ENCODE measurements at places on chromosomes 12 and 14.

GRCh38 chr14:33030386-33030785, 91.7 kb downstream of the NPAS3 start:
- no peak for DNase-seq

- DNase-seq: no peak
Measured at GRCh38 chr14:95123891-95124579, 33.3 kb downstream of the DICER1 start.

DNA sequence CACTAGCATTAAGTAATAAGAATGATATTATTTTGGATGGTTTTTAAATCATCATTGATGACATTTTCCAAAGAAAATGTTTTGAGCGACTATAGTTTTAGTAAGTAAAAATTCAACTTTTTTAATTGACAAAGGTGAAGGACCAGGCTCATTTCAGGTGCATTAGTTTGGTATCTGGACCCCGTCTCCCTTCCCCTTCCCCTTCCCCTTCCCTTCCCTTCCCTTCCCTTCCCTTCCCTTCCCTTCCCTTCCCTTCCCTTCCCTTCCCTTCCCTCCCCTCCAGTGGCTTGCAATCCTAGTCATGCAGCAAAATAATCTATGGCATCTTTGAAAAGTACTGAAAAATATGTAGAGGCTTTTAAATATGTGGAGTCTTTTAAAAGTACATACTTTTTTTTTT, 13.0 kb upstream of the SSPN start:
- no peak for DNase-seq

GRCh38 chr12:118625050-118625675, 248.8 kb downstream of the SUDS3 start:
- no peak for DNase-seq

GRCh38 chr14:72583316-72584272, 310.3 kb downstream of the DPF3 start:
- DNase-seq: no peak

DNA sequence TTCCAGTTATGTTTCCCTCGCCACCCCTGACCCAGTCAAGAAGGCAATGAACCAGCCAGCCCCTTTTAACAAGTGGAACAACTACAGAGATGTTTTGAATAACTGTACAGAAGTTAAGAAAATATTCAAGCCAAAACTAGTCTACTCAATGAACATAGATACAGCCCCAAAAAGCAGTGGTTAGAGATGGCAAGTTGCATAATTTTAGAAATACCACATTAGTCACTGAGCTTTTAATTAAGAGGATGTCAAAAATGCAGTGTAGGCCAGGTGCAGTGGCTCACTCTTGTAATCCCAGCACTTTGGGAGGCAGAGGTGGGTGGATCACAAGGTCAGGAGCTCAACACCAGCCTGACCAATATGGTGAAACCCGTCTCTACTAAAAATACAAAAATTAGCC, 27.2 kb downstream of the PROX2 start:
- no peak for DNase-seq

DNA sequence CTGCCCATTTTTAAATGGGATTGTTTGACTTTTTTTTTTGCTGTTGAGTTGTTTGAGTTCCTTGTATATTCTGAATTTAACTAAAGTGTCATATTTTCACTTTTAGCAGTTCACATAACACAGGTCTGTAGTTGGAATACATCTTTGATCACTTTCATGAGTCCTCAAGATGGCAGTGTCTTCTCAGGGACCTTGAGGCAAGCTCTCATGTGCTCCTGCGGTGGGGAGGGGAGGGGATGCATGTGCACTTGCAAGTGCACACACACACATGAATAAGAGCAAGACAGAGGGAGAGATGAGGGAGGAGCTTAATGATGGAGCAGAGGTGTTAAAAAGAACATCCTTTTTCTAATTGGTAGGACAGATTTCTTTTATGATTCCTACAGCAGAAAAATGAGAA, 291.4 kb upstream of the OR4E1 start:
- peak; percentile 38 for DNase-seq

DNA sequence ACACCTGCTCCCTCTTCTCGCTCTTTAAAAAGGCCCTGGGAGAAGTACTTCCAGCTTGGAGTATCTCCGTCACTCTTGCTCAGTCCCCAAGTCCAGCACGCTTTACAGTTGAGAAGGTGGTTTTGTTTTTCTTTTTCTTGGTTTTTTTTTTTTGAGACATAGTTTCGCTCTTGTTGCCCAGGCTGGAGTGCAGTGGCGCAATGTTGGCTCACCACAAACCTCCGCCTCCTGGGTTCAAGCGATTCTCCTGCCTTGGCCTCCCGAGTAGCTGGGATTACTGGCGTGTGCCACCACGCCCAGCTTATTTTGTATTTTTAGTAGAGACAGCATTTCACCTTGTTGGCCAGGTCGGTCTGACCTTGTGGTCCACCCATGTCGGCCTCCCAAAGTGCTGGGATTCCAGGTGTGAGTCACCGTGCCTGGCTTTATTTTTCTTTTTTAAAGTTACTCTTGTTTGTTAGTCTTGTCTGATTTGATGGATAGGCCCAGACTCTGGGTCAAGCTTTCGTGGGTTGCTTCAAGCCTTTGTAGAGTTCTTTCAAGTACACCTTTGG, 1.9 kb downstream of the TDRD9 start:
- no peak for DNase-seq

- DNase-seq: no peak
Measured at GRCh38 chr14:34051966-34052657, 101.2 kb upstream of the EGLN3 start.

DNA sequence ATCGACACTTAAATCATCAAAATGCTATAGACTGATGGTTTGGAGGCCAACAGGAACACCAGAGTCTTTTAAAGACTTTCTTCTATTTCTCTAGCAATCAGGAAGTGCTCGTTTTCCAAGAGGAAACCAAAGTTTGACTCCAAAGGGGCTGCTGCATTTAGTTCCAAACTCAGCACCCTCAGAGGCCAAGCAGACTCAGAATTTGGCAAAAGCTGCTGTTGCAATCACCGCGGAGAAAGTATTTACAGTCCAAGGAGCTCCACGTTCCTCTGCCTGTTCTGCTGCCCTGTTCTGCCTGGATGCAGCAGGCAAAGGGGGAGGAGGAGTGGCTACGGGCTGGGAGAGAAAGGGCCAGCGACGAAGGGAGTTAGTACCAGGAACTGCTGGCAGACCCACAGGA, 325.1 kb downstream of the BCL11B start:
- no peak for DNase-seq

DNA sequence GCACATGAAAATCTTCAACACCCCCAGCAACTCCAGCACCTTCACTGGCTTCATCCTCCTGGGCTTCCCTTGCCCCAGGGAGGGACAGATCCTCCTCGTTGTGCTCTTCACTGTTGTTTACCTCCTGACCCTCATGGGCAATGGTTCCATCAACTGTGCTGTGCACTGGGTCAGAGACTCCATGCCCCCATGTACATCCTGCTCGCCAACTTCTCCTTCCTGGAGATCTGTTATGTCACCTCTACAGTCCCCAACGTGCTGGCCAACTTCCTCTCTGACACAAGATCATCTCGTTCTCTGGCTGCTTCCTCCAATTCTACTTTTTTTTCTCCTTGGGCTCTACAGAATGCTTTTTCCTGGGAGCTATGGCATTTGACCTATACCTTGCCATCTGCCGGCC, 11.5 kb upstream of the OR11G2 start:
- no peak for DNase-seq

GRCh38 chr14:79836577-79836976, 374.7 kb downstream of the DIO2 start:
- DNase-seq: no peak

DNA sequence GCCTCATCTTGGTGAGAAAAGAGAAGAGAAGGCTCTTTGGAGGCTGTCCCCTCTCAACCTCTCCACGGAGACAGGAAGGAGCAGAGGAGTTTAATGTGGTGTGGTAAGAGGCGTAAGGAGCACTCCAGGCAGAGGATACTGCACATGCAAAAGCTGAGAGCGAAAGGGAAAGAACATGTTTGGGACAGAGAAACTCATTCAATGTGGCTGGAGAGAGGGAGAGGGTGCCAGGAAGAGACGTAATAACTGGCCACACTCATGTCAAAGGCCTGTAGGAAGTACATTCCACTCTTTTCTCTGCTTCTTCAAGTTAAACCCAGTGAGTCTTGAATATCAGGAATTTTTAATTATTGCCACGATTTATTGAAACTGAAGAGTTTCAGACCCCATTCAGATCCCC, 12.0 kb downstream of the VDR start:
- no peak for DNase-seq

- DNase-seq: no peak
Measured at GRCh38 chr12:45166056-45166455, 49.8 kb upstream of the ANO6 start.

DNA sequence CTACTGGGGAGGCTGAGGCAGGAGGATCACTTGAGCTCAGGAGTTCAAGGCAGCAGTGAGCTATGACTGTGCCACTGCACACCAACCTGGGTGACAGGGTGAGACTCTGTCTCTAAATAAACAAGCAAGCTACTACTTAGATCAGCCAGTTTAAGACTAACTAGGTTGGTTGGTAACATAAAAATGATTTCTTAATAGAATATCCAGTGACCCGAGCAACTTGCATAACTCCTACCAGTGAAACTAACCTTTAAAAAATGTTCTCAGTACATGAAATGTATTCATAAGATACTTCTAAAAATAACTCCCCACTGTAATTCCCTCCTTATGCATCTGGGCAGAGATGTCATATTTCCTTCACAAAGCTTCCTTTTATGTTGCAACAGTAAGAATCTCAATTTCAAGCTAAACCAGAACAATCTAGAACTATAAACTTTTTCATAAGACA, 15.9 kb downstream of the TAOK3 start:
- no peak for DNase-seq

- DNase-seq: no peak
Measured at GRCh38 chr14:30450631-30451545, 108.1 kb upstream of the G2E3 start.

Measured in T-helper 2 cell (primary cell).